Hair follicle dermal papilla cell (primary cell): ENCODE measurements at places on chromosomes 1 and 21. TPM values are rescaled to one million over a fixed set of nuclear protein-coding genes. Genes with fewer than 3 reads are reported as not detected.

Gene TNFRSF18
- total RNA-seq, result 0.16 TPM in 1 of 2 replicates, not detected in the other

Gene OLIG2
- total RNA-seq, result not detected in 2 replicates

Gene TMIGD3
- total RNA-seq, result not detected in 2 replicates

Gene SLC30A10
- total RNA-seq, result not detected in 2 replicates

Gene LCE1E
- total RNA-seq, result not detected in 2 replicates

Gene TMEM82
- total RNA-seq, result not detected in 2 replicates

Gene LRRC53
- total RNA-seq, result not detected in 2 replicates

Gene PARP1
- total RNA-seq, result 74.8 and 77.2 TPM in 2 replicates

Gene KLHDC9
- 0.65 and 2.2 TPM in 2 replicates for total RNA-seq

Gene ABCA4
- 0.85 and 2.4 TPM in 2 replicates for total RNA-seq

Gene NOL9
- 30.2 and 38.9 TPM in 2 replicates for total RNA-seq

Gene PTGER3
- 6.5 and 14.8 TPM in 2 replicates for total RNA-seq
